ENCODE measurements at places on chromosomes 2 and 18.
A peak's percentile ranks its signal among the peaks of the same experiment; 100 is the strongest.

DNA sequence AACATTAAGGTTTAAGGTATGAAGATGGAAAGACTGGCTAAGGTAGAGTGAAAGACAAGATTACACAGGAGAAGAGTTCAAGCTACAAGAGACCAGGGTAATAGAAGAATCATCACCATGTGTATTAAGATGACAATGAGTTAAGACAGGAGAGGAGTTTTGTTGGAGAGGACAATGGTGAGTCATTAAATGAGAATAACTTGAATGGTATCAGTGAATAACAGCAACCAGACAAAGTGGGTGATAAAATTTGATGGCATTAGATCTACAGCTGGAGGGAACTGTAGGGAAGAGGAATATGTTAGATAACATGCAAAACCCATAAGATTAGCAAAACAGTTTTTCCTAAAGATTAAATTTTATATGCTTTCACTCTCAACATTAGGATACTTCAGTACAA is 18.8 kb upstream of the ENOSF1 start:
- DNase-seq: no peak

DNA sequence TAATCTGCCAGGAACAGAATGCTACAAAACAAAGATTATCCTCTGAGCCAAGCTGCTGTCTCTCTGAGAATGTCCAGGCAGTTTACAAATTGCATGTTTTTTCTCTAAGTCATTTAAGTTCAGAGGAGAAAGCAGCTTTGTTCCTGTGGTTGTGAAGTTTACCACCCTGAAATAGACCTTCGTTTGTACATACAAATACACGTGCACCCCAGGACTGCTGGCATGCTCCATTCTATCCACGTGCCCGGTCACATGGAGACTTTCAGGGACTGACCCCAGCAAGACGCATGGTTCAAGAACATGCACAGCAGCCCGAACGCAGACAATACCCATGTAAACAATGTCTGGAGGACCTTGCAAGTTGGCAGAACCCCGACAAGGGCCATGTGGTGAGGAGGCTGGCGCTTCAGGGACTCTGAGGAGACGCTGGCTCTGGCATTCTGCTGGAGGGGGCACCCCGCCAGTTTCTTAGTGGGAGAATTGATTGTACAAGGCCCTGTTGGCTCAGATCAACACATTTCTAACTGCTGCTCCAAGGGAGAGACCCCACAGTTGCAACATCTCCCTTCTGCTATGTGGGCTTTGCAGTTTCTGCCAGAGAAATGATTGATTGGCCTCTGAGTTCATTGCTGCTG is 33.3 kb downstream of the FAM178B start:
- DNase-seq: no peak

DNA sequence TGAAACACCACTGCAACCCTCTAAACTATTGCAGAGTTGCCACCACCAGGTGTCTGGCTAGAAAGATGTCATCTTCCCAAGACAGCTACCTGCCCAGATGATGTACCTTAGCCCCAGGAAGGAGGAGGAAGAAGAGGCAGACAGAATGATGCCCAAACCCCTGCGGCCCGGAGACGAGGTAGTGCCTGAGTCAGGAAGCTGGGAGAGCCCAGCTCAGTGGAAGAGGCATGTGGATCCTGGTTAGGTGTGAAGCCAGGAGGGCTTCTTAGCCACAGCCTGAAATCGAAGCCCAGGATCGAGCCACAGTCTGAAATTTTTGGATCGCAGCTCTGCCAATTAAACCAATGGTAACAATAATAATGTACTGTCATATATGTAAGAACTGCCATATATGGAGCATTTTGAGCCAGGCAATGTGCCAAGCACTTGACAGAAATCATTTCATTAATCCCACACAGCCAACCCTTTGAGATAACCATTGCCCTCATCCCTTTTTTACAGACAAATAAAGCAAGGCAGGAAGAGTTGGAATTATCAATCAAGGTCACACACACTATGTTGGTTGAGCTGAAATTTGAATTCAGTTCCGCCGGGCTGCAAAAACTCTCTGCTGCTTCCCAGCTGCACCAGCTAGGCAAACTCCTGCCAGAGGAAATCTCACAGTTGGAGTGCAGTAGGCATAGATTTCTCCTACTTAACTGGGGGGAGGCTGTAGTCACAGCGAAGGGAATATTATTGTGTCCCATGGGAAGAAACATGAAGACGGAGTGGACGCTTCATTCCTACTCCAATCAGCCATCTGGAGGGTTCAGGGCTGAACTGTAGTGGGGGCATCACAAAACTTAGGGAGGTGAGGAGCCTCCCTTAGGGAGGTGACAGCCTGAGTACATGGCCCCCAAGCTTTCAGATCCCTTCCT is 19.4 kb upstream of the CYP1B1 start:
- no peak for DNase-seq

- DNase-seq: peak; percentile 38
These were observed 175.4 kb downstream of the ANAPC1 start for GRCh38 chr2:111708476-111709180.

DNA sequence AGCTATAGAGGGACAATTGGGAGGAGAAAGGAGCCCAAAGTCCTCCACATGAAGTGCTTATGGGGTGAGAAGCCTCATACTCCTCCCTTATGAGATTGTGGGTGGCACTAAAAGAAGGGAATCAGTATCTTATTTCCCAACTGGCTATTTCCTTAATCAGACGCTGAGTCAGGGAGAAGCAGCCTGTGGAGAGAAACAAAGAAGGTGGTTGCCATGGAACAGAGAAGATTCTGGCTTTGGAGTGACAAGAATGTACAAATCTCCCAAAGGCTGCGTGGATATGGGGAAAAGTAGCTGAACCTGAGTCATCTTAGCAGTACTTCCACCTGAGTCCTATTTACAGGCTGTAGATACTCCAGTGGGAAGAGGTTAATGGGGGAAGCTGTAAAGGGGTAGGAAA is 115.8 kb upstream of the CWC22 start:
- no peak for DNase-seq
